Pons (tissue), 1 donor: ENCODE measurements at places on chromosomes 2 and 18.

- DNase-seq, result no peak
These were observed 6.6 kb downstream of the VWA3B start for GRCh38 chr2:98093611-98094010.

GRCh38 chr18:77433076-77433475 is 183.4 kb downstream of the GALR1 start:
- peak; percentile 15 for DNase-seq

DNA sequence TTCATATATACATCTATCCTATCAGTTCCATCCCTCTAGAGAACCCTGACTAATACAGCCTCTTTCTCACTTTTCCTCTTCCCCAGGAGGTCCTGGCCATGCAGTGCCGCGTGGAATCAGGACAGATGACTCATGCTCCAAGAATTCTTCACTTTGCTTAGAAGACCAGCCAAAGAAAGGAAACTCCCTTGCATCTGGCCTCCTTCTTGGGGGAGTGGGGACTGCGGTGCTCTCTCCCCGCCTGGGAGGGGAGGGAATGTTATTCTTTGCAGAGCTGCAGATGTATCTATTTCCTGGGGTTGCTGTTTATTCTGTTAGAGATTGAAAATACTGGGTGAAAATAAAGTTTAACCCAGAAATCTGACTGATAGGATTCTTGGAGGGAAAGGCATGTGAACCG is 111.5 kb upstream of the SH3BP4 start:
- peak; percentile 40 for DNase-seq

GRCh38 chr2:151860210-151860609 is 32.0 kb upstream of the ARL5A start:
- DNase-seq, result no peak

GRCh38 chr2:39510140-39510539 is 73.1 kb upstream of the MAP4K3 start:
- DNase-seq, result no peak

DNA sequence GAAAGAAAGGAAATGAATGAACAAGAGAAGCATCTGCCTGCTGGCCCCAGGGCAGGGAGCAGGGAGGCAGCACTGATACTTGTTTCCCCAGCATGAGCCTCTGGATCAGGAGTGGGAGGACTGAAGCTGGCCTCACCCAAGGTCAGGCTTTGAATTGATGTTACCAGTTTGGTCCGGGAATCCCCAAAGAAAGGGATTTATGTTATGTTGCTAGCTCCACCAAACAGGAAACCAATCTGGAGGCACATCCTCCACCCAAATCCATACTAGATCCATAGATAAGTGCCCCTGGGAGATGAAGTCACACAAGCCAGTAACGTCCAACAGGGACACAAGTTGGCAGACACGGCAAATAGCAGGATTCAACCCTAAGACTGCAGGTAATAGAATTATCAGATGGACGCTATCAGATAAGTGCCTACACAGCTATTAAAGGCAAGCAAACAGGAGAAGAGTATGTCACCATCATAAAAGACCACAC is 85.9 kb downstream of the MTCL1 start:
- no peak for DNase-seq

- no peak for DNase-seq
These were observed 28.1 kb downstream of the NCKAP1 start for GRCh38 chr2:183010112-183010511.

GRCh38 chr2:14634489-14635390 is 2.2 kb downstream of the LRATD1 start:
- peak; percentile 53 for DNase-seq

- DNase-seq, result no peak
These were observed 19.6 kb upstream of the GREB1 start for GRCh38 chr2:11514081-11514730.

DNA sequence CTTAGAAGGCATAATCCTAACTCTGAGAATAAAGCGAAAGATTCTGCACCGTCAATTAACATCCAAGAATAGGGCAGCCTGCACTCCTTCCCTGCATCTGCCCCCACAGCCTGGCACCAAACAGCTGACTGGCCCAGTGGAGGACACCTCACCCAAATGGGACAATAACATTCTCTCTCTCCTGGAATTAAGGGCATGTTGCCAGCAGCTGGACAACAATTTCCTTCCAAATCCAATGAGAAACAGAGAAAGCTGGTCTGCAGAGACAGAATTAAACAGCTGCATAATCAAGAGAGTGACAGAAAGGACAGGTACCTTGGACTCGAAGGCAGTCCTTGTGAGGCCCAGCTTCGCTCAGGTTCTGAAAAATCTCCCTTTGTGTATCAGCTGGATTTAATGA is 15.0 kb downstream of the COX7A2L start:
- DNase-seq, result peak; percentile 56

DNA sequence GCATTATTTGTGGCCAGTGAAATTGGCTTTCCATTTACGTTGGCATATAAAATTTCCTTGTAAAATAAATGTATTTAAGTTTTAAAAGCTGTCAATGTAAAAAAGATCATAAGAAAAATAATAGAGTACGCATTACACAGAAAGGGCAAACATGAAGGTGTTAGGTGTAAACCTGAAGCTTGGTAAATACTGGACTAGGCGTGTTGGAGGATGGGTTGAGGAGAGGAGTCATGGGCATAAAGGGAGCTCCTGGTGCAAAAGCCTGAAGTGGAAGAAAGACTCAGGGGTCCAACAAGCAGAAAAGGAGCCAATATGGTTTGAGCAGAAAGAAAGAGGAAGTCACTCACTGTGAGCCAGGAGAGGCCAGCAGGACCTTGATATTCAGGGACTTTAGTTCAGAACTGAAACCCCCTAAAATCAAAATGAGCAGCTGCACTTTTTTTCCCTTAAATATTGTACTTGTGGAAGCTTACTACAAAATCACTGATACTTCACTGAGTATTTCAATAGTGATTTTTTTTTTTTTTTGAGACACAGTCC is 24.4 kb downstream of the SP5 start:
- DNase-seq, result no peak

DNA sequence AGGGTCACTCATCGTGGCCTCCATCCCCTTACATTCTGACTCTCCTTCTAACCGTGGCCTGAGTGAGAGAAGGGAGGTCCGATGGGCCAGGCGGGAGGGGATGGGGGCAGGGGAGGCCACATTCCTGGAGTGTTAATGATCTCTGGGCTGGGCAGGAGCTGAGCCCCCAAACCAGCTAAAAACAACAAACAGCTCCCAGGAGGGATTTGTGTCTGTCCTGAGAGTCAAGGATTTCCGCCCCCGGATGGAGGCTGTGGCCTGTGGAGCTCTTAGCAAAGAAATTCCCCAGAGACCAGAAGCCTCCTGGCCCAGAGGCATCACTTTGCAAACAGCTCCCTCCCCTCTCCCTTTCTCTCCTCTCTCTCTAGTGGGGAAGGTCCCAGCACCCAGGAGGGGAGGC is 23.5 kb downstream of the EMX1 start:
- no peak for DNase-seq

DNA sequence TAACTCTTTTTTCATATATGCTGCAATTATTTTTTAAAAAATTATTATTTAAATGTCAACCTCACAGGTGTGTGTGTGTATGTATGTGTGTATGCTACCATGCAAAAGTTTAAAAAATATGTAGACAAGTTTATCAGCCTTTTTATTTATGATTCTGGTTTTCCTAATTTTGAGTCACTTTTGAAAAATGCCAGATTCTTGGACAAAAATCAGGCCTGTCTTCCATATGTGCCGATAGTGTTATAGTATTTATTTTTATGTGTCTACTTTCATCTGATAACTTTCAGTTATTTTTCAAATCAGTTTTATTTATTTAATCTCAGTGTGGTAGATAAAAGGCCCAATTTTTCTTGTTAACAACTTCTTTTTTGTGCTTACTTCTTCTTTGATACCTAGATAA is 176.2 kb downstream of the RDH14 start:
- DNase-seq, result no peak

- no peak for DNase-seq
These were observed 41.4 kb upstream of the TCF7L1 start for GRCh38 chr2:85091838-85092237.

- DNase-seq, result no peak
These were observed 332.5 kb downstream of the PID1 start for GRCh38 chr2:228938629-228939028.

- no peak for DNase-seq
These were observed 5.2 kb downstream of the TTC39C start for GRCh38 chr18:24019641-24020331.

DNA sequence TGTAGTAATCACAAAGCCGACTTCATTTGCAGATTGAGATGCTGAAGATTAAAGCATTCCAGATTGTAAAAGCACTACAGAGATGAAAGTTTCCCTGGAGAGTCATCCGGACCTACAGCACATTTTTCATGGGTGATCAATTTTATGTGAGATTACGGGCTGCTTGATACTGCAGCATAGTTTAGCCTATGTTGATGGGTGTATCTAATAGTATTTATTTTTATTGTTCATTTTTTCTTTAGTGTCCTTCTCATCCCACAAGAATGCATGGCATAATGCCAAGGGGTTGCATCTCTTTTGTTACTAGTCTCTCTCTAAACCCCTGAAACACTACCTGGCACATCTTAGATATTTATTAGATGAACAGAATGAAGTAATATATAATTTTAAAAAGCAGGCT is 240.4 kb downstream of the MBD2 start:
- no peak for DNase-seq

- DNase-seq, result no peak
These were observed 35.1 kb downstream of the DCAF17 start for GRCh38 chr2:171469176-171469575.

DNA sequence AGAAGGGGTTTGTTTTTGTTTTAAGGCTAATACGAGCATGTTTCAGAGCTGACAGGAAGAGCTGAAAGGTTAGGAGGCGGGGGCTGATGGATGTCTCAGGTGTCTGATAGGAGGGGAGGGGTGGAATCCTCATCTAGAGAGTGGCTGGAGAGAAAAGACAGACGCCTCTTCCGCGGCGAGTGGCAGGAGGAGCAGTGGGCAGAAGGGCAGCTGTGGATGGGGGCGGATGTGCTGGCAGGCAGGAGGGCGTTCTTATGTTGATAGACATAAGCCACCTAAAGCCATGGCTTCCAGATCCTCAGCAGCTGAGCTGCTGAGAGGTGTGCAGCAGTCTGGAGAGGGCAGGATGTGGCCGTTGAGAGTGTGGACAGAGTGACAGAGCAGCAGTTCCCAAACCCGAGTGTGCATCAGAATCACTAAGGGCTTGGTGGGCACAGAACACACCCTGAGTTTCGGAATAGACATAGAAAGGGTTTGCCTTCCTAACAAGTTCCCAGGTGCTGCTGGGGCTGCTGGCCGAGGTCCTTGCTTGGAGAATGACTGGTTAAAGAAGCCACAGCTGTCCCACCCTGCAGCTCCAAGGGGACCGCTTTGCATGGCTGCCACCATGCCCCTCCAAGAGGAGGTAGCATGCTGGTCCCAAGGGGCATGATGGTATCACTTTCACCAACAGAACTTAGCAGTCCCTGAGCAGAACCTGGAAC is 3.0 kb upstream of the ITM2C start:
- DNase-seq, result no peak

DNA sequence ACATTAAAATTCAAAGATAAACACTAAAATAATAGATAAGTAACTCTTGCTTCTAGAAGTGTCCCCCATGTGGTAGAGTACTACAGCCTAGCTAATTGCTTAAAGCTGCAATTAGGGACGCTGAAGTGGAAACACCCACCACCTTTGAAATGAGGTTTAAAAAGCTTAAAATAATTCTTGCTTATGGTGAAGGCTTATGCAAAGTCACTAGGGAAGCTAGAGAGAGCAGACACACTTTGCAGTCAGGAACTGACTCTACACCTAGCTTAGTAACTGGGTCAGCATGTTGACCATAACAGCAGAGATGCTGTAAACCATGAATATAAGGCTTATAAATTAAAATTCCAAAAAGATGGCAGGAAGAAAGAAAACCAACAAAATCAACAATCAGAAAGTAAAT is 65.4 kb upstream of the DSG1 start:
- no peak for DNase-seq

DNA sequence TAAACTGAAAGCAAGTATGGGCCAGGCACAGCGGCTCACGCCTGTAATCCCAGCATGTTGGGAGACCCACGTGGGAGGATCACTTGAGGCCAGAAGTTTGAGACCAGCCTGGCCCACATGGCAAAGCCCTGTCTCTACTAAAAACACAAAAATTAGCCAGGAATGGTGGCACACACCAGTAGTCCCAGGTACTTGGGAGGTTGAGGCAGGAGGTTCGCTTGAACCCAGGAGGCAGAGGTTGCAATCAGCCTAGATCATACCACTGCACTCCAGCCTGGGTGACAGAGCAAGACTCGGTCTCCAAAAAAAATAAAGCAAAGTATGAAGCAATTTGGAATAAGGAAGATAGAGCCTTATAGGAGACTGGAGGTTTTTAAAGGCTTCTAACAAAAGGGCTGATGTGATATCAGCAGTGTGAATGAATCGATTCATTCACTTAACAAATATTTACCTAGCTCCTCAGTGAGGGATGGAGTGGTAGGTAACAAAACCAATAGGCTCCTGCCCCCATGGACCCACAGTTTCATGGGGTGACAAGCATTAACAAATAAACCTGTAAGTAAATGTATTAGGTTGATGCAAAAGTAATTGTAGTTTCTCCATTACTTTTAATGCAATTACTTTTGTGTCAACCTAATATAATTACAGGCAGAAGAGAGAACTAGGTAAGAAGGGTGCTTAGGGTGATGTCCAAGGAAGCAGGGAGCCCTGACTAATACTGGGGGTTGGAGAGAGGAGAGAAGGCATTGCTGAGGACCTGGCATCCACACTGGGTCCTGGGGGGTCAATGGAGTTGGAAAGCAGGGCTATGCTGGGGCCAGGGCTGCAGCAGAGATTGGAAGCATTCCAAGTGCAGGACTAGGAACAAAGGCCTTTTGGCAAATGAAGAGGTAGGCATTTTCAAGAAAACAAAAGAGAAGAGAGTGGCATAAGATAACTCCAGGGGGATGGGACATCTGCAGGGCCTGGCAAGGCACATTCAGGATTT is 195.4 kb upstream of the ARL4C start:
- no peak for DNase-seq

GRCh38 chr2:205617905-205618304 is 64.4 kb upstream of the NRP2 start:
- no peak for DNase-seq

DNA sequence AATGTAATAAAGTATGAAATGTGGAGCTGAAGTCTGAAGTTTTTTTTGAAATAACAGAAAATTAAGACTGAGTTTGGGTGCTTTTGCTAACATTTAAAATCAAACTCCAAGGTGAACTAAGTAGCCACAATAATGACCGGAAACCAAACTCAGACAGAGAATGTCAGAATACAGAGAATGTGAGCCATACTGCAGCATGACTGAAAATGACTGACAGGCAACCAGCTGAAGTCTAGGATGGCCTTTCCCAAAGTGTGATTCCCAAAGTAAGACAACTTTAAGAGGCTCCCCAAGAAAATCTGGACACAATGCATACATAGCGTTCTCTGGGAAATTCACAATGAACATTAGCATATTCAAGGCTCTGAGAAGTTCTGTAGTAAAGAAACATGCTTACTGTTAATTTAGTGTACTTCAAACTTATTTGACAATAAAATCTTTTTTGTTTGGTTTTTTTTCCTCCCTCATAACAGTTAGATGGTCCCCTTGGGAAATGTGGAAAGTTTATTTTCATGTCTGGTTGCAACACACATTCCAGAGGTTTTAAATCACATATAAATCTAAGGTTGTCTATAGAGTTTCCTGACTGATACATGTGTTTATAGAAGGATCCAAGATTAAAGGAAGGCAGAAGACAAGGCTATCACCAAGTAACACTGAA is 28.6 kb downstream of the PLA2R1 start:
- no peak for DNase-seq
